ENCODE measurements at places on chromosomes 7 and 10.
A peak's percentile ranks its signal among the peaks of the same experiment; 100 is the strongest.

DNA sequence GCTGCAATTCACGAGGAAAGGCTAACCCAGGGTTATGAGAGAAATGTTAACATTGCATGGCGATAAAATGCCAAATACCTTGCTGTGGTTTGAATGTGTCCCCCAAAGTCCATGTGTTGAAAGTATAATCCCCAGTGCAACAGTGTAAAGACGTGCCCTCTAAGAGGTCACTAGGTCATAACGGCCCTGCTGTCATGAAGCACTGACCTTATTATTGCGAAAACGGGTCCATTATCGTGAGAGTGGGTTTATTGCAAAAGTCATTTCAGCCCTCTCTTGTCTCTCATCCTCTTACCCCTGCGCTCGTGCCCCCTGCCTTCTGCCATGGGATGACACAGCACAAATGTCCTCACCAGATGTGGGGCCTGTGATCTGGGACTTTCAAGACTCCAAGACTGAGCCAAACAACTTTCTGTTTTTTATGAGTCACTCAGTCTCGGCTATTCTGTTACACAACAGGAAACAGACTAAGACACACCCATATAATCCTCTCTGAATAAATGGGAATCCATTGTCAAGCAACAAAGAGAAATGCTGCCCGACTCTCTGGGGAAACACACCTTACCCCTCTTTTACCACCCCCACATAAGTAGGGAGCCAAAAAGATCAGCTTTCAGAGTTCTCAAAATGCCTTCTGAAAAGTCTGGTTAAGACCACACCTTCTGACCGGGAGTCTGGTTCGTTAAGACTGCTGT is 73.1 kb upstream of the UCN3 start:
- no peak for DNase-seq

- DNase-seq, result peak; percentile 72
Observed at GRCh38 chr10:14554091-14554490, 220.6 kb downstream of the FAM107B start.

DNA sequence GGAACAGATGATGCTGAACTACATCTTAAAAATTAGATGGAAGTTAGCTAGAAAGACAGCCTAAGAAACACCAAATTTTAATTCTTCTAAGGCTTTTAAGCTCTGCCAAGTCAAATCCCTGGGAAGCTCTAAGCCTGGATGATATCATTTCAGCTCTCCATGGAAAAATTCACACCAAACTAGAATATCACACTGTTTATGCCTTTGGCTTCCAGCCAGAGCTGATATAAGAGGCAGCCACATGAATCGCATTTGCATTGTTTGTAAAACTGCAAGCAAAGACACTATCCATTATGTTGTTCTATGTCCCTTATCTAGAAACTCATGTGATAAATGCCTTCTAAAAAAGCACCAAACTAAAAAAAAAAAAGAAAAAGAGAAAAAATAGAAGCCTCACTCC is 430.4 kb downstream of the GRID1 start:
- no peak for DNase-seq

- no peak for DNase-seq
Observed at GRCh38 chr7:29972315-29972669, 17.3 kb downstream of the SCRN1 start.

DNA sequence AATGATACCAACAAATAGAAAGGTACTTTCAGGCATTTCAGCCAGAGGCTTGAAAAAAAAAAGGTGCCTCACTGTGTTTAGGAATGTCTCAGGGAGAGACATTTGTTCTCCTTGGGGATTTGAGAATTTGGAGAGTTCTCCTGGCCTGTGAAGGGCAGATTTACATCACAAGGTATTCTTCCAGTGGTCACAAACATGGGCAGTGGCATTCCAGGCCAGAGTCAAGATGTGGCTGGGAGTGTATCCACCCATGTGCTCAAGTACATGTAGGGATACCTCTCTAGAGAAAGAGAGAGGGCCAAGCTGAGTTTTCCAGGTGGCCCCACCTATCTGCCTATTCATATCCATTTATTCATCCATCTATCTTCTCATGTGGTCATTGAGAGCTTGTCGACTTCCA is 253.8 kb downstream of the LRMDA start:
- DNase-seq, result no peak

GRCh38 chr7:48411619-48412018 is 240.4 kb downstream of the ABCA13 start:
- no peak for DNase-seq

GRCh38 chr10:78408671-78409472 is 375.2 kb downstream of the RPS24 start:
- DNase-seq, result peak; percentile 54

- DNase-seq, result no peak
Observed at GRCh38 chr7:130473289-130473688, 18.6 kb upstream of the MEST start.

- DNase-seq, result no peak
Observed at GRCh38 chr10:71285180-71285545, 33.9 kb upstream of the SLC29A3 start.

DNA sequence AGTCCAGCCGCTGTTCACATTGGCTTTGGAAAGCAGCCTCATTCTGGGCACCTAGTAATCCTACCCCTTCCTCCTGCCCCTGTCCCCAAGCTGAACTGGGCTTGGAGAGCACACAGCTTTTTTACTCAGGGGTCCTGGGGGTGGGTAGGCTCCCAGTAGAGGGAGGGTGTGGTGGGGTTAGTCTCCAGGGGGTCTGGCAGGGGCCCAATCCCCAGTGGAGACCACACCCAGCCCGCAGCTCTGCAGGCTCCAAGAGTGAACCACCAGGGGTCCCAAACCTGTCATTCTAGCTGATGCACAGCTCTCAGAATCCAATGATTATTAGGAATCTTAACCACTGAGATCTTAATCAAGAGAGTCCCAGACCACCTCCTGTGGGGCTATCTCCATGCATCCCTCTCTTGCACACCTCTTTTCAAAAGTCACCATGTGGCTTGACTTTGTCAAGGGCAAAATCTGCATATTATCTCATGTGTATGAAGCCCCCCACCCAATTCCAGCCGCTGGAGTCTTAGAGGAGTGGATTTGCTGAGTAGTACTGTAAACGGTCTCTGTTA is 2.7 kb downstream of the HOXA11 start:
- DNase-seq, result no peak

- DNase-seq, result no peak
Observed at GRCh38 chr7:55170335-55171069, 151.7 kb downstream of the EGFR start.

DNA sequence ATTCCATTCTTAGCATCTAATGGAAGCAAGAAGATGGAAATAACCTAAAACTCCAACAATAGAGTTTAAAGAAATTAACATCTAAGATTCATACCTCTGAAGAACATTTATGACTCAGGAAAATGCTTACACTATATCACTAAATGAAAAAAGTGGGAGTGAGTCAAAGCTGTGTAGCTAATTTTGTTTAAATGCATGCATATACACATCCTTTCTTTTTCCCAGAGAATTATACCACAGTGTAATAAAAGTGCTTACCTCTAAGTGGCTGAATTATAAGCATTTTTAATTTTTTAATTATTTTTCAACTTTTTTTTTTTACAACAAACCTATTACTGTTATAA is 44.3 kb downstream of the CCDC71L start:
- DNase-seq, result no peak

DNA sequence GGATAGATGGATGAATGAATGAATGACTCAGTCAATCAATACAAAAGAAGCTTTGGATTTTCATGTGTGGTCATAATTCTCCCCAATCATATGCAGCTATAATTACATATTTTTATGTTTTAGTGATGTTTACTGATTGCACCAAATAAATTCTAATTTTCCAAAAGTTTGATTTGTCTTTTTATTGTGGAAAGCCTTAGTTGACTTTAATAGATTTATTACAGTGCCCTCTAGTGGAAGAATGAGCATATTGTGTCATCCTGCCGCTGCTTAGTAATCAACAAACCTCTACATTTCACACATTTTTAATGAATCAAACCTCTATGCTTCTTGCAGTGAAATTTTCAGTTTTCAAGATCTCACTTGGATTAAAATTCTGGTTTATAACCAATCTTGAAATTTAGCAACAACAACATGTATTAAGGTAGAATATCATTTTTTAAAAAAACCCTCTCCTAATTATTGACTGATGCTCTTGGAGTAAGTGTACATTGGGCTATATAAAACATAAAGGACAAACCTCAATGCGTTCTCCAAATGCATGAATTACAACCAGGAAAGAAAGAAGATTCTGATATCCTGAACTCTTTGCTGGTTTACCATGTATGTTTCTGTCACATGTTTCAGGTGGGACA is 55.6 kb upstream of the PNLIP start:
- no peak for DNase-seq

DNA sequence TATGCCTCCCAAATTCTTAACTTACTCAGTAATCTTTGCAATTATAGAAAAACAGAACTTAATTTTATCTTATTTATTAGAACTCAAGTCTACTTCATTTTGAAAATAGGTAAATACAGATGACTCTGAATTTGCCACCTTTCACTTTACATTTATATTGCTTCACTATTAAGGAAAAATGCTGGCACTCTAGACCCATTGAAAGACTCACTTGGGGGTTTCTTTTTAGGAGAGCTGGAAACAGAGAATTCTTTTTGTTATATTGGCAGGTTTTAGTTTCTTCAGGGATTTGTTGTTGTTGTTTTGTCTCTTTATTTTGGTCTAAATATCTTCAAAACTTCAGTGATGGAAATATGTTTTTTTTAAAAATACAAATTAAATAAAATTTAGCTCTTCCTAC is 111.1 kb downstream of the RUNDC3B start:
- no peak for DNase-seq

DNA sequence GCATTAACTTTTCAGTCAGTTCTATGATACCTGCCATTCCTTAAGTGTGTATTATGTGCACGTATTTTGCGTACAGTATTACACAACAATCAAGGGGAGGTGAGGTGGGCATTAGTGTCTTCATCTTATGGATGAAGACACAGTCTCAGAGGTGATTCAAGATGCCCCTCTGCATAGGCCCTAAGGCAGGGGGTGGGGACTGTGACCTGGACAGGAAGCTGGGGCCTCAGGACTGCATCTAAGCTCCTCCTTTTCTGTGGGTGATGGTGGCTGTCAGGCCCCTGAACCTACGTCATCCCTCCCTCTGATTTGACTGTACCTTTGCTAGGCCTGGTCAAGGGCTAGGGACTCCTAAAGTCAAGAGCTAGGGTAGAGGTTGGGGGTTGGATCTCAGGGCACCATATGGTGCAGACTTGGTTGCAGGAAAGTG is 38.9 kb downstream of the HK1 start:
- no peak for DNase-seq

- DNase-seq, result no peak
Observed at GRCh38 chr10:84135836-84136235, 3.5 kb upstream of the GHITM start.

DNA sequence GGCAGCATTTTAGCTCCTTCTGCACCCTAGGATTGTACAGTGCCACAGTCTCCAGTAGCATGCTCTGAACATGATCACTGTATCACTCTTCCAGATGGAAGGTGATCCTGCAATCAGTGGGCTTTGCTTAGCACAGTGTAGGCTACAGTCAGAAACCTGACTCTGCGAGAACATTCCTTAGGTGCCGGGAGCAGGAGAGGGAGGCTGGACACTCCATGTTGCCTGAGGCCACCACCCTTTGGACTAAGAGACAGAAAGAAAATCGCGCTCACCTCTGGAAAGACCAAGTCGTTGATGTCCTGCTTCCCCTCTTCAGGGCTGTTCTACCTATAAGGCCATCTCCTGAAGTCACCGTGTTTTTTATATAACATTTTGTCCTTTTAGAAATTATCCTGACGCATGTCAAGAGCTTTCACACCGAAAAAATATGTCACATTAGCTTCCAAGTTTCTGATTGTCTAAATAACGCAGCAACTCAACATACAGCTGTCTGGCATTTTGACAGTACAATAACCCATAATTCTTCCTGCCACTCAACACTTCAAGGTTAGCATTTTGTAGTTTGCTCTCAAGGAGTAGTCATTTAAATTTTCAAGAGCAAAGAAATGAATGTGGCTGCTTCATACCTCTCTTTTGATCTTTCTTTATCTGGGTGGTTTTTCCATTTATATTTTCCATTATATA is 563.1 kb downstream of the LRMDA start:
- no peak for DNase-seq

GRCh38 chr7:14123923-14124322 is 134.5 kb upstream of the ETV1 start:
- DNase-seq, result no peak

DNA sequence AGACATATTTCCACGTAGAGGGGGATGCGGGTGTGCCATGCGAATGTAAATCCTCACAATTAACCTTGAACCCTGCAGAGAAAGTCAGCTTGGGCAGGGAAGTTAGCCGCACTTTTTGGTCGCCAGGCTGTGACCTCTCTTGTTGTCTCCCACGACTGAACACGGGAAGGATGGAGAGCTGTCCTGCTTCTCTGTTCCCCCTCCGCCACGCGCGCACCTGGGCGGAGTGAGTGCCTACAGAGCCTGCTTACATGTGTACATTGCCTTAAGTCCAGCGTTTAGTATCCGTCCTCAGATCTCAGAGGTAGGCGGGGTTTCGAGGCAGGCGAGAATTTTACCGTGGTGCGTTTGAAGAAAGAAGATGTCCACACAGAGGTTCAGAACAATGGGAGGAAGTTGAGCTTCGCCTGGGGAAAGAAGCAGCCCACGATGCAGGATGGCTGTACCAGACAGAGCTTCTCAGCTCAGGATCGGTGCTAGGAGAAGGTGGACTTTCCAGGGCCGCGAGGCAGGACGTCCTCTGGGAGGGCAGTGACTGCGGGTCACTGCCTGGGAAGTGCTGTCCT is 482 bp upstream of the ERCC6 start:
- DNase-seq, result no peak

DNA sequence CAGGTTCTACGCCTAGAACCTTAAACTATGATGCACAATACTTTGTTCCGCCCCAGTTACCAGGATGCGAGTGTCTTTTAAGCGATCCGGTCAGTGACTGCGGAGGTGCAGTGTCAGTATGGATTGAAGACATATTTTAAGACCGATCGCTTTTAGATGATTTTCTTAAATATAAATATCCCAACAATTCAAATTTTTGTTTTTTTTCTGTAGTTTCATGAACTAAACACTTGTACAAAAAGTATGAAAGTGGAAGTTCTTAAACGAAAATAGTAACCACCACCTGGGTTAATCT is 835 bp downstream of the COMMD3 start:
- no peak for DNase-seq

DNA sequence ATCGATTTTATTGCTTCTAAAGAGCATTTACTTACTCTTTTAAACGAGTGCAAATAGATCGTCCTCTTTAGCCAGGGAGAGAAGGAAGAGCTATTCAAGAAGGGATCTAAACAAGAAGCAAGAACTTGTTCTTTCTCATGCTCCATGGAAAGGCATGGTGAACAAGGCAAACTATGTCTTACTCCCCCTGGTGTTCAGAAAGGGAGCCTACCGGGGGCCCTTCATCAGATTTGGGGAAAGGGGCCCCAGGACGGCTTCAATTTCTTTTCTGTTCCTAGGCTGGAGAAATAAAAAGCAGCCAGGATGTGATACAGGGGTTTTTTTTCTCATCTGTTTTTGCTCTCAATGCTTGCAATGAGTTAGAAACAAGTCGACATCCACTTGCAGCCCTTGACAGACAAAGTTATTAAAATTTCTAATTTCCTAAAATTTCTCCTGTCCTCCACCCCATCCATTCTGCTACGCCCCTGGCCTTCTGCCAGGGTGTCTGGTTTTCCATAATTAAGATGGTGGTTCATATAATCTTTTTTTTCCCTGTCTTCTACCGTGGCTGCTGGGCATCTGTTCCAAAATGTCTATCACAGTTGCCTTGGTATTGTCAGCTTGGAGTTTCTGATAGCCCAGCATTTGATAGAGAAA is 214.4 kb downstream of the CREB5 start:
- DNase-seq, result no peak

GRCh38 chr10:59456199-59456598 is 93.8 kb upstream of the FAM13C start:
- DNase-seq, result no peak

Data from NCI-H2029 (cell line).